ENCODE measurements at places on chromosomes 5 and 9.
A peak's percentile ranks its signal among the peaks of the same experiment; 100 is the strongest.

GRCh38 chr9:20754556-20754955 lies 70.5 kb downstream of the FOCAD start:
- DNase-seq, result no peak

- DNase-seq, result no peak
These were observed 36.5 kb downstream of the PALM2AKAP2 start for GRCh38 chr9:109816490-109816889.

GRCh38 chr5:127826011-127826410 lies 122.8 kb downstream of the CCDC192 start:
- DNase-seq, result no peak

DNA sequence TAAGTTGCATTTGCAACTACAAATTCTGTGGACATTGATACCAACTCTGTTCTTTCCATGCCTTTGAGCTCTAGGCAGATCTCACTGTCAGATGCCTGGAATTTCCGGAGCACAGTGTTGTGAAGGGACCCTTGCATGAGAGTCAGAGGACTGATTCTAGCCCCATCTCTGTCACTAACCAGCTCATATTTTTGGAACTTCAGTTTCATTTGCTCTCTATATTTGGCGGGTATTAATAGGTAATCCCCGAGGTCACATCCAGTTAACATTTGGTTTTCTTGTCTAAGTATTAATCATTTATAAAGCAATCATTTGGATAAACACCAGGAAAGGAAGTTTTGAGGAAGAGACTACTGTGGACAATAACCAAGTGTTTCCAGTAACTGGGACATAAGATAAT lies 115.7 kb downstream of the MAN2A1 start:
- DNase-seq, result no peak

DNA sequence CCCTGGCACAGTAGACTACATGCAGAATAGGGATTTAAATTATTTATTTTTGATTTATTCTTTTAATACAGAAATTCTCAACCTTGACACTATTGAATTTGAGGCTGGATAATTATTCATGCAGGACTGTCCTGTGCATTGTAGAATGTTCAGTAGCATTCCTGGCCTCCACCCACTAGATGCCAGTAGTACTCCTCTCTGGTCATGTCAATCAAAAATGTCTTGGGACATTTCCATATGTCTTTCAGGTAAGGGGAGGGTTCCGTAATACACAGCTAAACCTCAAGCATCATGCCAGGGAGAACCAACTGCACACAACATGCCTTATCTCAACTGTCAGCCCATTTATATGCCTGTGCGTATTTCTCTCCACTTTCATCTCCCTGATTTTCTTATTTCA lies 231.8 kb downstream of the BRINP1 start:
- no peak for DNase-seq

DNA sequence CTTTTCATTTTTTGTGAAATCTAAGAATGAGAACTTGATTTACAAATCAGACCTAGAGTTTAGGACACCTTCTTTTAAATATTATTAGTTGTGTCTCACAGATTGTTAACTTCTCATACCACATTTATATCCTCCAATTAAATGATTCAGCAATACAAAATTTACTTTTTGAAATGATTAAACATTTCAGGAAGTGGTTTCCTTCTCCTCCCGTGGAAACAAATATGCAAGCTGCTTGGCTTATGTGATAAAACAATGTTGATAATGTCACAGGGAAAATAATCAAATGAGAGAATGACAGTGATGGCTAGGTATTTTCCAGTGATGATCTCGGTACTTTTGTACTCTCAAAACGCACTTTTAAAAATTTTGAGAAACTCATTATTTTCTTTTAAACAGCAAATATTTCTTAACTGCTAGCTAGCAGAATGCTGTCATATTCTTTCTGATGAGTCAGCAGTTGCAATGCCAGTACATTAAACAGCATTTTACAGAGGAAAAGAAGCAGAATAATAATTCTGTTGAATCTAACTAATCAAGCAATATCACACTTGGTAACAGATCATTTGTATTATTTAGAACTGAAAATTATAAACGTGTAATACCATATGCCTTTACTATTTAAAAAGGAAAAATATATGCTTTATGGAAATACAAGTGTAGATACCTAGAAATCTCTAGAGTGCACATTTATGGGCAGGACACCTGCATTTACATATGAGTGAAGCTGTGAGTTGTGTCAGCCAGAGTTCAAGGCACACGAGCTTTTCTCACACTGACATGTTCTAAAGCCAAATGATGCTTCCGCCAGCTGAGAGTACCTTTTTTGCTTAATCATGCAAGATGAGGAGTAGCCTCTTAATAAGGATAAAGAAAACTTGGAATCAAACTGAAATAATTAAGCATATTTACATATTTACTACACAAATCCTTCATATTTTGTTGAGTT lies 53.6 kb upstream of the CDH18 start:
- no peak for DNase-seq

- DNase-seq, result no peak
These were observed 224.7 kb downstream of the FSTL4 start for GRCh38 chr5:133387621-133388020.

DNA sequence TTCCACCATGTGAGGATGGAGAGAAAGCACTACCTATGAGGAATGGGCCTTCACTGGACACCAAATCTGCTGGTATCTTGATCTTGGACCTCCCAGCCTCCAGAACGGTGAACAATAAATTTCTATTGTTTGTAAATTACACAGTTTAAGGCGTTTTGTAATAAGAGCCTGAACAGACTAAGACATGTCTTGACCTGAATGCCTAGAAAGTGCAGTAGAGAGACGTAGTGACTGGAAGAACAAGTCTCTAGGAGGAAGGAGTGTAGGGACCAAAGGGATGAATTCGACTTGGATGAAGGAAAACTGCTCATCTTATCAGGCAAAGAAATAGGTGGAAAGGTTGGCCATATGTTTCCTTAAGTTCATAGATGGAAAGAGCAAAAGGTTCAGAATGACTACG lies 309.8 kb upstream of the RGMB start:
- DNase-seq, result no peak

GRCh38 chr9:132160802-132161742 lies 786 bp upstream of the NTNG2 start:
- peak; percentile 94 for DNase-seq

GRCh38 chr9:5843794-5844471 lies 11.0 kb upstream of the ERMP1 start:
- no peak for DNase-seq

- DNase-seq, result no peak
These were observed 68.9 kb downstream of the BOD1 start for GRCh38 chr5:173547579-173547978.

DNA sequence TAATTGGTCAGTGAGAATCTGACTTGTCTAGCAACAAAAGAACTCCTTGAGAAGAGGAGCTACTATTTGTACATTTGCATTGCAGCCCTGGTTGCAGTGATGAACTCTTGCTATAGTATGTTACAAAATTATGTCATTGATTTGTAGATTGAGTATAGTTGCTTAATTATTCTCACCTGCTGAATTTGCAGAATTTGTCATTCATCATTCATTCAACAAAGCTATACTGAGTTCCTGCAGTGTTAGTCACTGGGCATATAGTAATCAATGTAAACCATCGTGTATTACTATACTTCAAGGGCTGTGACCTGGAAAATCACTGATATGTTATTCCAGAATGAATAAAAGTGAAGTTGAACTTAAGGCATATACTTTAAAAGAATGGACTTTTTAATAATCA lies 50.1 kb downstream of the SLC1A3 start:
- DNase-seq, result no peak

DNA sequence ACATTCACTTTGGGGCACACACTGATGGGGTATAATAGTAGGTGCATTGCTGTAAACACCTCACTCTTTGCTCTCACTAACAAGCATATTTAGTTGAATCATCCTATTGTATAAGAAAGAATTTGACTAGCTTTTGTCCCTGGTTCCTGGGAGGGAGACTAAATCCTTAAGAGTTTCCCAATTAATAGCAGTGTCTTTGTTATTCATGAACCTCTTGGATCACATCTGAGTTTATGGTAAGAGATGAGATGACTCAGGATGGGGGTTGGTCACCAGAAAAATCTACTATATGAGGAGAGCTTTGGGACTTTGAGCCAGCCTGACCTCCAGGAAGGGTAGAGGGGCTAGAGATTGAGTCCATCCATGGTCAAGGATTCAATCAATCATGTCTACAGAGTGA lies 56.8 kb downstream of the PUM3 start:
- no peak for DNase-seq

DNA sequence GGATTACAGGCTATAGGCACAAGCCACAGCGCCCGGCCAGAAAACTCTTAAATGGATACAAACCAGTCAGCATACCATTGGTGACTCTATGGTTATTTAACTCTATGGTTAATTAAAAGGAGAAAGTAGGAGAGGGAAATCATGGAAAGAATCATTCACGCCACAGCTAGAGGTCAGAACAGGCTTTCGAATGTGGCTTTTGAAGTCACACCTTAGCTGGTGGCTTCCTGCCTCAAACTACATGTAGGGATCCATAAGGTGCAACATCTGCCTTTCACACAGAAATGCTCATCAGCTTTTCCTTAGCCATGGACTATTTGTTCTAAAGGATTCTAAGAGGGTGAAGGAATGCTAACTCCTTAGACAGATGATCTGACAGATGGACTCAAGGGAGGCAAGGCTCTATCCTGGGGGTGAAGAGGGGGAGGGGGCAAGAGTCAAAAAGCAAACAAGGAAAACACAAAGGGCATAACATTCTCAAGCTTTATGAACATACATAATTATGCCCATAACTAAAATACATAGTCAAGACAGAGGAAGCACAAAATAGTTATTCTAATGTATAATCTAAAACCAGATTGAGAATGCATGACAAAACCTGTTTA lies 130.9 kb downstream of the EFNA5 start:
- DNase-seq, result no peak

GRCh38 chr5:32511776-32512374 lies 67.3 kb upstream of the ZFR start:
- DNase-seq, result no peak

- no peak for DNase-seq
These were observed 2.4 kb upstream of the ZSWIM6 start for GRCh38 chr5:61329550-61330128.

Measured in HL-60 (cell line).